ENCODE measurements at places on chromosomes 12 and 14.

- no peak for DNase-seq
Observed at GRCh38 chr14:93330609-93331000, 2.2 kb downstream of the BTBD7 start.

DNA sequence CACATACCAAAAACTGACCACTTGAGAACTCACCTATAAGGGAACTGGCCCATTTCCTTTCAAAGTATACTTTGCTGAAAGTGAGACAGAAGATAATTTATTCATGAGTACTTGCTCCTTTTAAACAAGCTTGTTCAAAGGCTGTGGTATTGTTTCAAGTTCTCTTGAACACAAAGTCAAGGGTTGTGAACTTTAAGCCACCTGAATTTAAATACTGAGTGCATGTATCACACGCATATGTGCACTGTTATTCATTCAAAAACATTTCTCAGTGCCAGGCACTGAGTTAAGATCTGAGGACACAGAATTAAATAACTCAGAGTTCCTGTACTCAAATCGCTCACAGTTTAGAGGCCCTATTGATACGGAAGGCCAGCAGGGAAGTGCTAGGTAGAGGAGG, 19.1 kb upstream of the LDHB start:
- DNase-seq: no peak

DNA sequence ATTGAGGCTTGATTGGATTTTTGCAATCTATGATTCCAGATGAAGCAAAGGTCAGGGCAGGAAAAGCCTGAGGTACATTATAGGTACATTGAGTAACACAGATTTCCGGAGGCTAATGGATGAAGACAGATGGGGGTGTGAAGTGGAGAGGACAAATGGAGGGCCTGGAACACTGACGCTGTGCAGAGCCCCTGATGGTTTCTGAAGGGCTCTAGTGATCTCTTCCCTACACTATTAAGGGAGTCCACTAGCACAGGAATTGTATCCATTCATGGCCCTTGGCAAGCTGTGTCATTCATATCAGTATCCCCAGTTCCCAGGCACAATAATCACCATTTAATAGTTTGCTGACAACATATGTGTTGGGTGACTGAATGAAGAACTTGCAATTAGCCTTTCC, 284.8 kb downstream of the ITPR2 start:
- DNase-seq: no peak

DNA sequence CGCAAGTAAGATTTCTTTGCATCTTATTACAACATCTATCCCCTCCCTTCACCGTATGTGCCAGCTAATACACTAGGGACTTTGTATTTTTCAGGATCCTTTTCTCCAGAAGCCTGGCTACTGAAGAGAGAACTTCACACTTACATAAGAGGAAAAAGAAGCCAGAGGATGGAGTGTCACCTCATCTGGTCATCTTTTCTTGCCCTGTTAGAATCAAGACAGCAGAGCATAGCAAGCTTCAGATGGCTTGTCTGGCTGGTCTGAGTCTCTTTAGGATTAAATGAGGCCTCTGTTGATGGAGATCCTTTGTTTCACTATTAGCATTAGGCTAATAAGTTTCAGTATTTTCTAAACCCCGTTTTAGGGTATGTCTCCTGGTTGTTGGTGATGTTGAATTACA, 14.4 kb upstream of the AACS start:
- DNase-seq: no peak

DNA sequence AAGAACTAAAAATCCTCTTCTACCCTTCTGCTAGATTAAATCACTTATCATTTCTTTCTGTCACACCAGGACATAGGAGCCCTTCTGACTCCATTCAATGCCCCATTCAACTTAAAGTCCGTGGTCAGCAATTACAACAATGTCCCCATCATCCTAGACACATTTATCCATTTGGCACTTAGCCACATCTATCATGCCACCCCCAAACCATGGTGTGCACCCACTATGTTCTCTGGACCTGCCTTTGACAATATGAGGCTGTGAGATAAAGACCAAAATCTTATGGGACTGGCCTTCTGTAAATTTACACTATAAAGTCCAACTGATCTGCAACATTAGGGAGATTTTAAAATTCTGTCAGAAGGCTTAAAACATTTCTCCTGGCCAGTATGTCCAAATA, 104.4 kb downstream of the SSPN start:
- no peak for DNase-seq

- DNase-seq: peak; percentile 72
Observed at GRCh38 chr12:64097366-64098105, 124.6 kb downstream of the KICS2 start.

DNA sequence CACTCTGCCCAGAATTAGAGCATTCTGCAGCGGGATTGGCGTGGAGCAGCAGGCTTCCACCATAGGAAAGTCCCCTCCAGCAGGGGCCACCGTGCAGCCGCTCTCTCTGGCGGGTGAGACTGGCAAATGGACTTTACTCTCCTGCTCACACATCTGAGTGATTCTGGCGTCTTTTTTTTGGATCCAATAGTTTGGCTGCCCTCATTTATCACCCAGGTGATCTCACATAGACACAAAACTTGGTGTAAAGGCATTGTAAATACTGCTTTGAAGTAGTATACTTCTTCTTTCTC, 130.3 kb downstream of the TGFB3 start:
- DNase-seq: no peak

GRCh38 chr12:126389961-126390360, 1324.7 kb downstream of the AACS start:
- peak; percentile 12 for DNase-seq

Data from foreskin fibroblast (primary cell).